ENCODE measurements at places on chromosomes 5 and 9.

DNA sequence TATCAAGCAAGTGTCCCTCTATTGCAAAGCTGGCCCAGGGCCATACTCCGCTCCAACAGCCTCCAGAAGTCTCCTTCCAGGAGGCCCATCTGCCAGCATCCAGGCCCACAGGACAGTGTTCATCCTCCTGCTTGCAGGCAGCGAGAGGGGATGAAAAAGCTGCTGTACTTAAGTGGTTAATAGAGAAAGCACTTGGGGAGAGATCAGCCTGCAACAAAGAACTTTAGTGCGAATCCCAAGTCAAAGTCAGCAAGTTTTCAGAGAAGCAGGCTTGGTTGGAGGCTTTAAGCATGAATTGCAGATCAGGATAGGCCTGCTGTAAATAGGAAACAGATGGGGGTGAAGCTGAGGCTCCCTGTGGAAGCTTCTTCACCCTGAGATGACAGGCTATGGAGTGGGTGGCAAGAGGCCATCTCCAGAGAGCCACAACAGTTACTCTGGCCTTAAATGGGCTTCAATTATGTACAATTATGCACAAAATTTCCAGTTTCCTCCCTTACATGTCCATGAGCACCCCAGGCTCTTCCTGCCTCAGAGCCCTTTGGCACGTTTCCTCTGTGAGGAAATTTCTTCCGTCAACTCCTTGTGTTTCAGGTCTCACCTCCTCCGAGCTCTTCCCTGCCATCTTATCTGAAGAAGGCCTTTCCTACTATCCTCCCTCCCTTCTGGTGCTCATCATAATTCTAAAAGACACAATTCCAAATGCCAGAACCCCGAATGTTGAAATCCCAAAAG is 98.0 kb upstream of the NR3C1 start:
- DNase-seq = no peak

DNA sequence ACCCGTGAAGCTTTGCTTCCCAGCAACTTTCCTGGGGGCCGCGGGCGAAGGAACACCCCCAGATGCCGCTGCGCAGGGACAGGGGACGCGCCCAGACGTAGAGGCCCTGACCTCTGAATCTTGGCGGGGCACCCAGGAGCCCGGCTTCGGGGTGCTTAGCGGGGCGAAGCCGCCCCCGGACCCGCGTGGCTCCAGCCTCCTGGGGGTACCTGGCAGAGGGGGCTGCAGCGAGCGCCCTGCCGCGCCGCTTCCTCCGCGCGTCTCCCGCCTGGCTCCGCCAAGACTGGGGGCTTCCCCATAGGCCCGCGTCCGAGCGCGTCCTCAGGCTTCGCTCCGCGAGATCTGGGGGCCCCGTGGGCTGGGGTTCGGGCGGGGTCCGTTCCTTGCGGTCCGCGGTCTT is 23.0 kb upstream of the ZNF782 start:
- DNase-seq = no peak

GRCh38 chr5:88674356-88675167 is 208.4 kb downstream of the MEF2C start:
- DNase-seq = peak; percentile 73

DNA sequence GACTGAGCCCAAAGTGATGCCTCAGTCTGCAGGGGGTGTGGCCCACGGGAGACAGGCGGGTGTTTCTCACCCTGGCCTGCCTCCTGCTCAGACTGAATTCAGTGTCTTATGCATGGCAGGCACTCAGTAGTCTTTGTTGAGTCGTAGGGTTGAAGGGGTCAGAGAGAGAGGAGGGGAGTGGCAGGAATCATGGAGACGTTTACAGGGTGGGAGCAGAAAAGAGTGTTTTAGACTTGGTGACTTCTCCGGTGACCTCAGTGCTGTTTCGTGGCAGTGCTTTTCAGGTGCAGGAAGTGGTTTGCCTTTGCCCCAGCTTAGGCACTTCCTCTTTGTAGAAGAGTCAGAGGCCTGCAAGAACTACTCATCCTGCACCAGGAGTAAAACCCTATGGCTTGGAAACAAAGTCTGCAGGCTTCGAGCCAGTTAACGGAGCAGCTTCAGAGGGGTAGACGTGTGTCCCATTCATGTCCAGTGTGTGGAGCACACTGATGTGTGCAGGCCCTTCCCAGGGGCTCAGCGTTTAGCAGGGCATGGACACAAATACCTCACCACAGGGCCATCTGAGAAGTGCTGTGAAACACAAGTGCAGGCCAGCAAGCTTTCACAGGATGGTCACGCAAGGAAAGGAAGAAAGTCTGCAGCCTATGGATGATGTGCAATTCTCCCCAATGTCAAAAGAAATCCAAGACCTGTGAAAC is 24.5 kb upstream of the SEMA4D start:
- DNase-seq = no peak

GRCh38 chr5:118863345-118863744 is 125.0 kb downstream of the DTWD2 start:
- DNase-seq = no peak

GRCh38 chr9:120655005-120655622 is 59.2 kb downstream of the MEGF9 start:
- DNase-seq = no peak

- no peak for DNase-seq
Observed at GRCh38 chr5:14675865-14676300, 11.4 kb downstream of the OTULIN start.

GRCh38 chr5:30867711-30868110 is 325.8 kb upstream of the CDH6 start:
- no peak for DNase-seq

- DNase-seq = no peak
Observed at GRCh38 chr5:150789943-150790611, 11.5 kb downstream of the SMIM3 start.

- DNase-seq = no peak
Observed at GRCh38 chr5:139312075-139312474, 18.5 kb downstream of the MATR3 start.

Data from NCI-H1048 (cell line).